ENCODE measurements at places on chromosomes 6 and 20.
A peak's percentile ranks its signal among the peaks of the same experiment; 100 is the strongest.

GRCh38 chr6:4134841-4135664 lies at the start of gene ECI2:
Gene ECI2 (minus strand): TSS chr6:4135575. CDS start chr6:4135560, 15 bp downstream.
- DNase-seq = peak; percentile 47

- no peak for DNase-seq
Measured at GRCh38 chr6:97443408-97444080, 160.5 kb upstream of the MMS22L start.

DNA sequence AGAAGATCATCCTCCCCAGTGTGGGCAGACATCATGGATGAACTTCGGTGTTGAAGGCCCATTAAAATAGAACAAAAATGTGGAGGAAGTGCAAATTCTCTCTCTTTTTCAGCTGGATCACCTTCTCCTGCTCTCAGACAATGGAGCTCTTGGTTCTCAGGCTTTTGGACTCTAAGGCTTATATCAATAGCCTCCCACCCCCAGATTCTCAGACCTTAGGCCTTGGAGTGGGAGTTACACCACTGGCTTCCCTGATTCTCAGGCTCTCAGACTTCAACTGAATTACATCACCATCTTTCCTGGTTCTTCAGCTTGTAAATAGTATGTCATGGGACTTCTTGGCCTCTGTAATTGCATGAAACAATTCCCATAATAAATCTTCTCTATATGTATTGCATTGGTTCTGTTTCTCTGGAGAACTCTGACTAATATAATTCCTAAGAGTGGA lies 36.6 kb downstream of the NSFL1C start:
- no peak for DNase-seq

DNA sequence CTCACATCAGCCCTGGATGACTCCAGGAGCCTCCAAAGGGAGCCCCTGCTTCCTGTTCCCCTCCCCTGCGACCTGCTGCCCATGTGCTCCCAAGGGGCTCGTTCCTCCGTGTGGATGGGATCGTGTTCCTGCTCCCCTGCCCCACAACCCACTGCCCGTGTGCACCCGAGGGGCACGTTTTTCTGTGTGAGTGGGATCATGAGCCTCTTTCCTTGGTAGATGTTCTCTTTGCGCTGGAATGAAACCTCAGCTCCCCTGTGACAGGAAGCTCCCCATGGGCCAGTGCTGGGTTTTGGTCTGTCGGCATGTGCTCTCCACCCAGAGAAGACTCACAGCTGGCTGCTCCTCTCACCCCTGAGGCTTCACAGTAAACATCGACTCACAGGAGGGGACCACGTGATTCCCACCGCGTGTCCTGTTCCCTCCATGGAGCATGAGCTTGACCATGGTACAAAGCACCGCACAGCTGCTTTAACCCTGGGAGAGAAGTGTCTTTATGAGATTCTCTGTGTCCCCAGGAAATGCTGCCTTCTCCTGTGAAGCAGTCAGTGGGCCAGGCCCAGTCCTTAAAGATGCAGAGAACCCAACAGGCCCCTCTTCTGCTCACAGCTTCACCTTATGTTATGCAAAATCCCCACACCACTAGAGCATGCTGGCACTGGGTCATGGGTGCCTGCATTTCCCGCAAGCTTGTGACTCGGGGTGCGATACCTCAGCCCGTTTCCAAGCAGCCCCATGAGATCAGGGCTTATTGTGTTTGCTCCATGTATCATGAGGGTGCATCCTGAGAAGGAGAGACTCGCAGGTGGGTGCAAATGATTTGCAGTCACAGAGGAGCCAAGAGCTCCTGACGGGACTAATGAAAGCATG lies 215.1 kb downstream of the ERMARD start:
- no peak for DNase-seq

GRCh38 chr6:157946865-157947532 lies 34.7 kb upstream of the SYNJ2 start:
- DNase-seq = no peak

DNA sequence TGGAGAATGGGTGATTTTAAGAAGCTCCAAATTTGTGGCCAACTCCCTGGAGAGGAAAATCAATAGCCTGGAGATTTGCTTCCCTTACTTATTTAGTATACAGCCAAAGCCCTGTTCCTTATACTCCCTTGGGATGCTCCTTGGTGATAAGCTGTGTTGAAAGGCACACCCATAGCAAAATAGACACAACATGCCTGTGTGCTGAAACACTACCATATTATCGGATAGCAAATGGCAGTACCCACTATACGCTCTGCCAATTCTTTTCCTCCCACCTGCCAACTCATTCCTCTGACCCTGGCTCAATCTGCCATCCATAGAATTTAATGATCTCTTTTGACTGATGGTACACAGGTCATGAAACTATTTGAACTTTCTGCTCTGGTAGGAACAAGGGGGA lies 98.2 kb downstream of the CLIC5 start:
- no peak for DNase-seq

DNA sequence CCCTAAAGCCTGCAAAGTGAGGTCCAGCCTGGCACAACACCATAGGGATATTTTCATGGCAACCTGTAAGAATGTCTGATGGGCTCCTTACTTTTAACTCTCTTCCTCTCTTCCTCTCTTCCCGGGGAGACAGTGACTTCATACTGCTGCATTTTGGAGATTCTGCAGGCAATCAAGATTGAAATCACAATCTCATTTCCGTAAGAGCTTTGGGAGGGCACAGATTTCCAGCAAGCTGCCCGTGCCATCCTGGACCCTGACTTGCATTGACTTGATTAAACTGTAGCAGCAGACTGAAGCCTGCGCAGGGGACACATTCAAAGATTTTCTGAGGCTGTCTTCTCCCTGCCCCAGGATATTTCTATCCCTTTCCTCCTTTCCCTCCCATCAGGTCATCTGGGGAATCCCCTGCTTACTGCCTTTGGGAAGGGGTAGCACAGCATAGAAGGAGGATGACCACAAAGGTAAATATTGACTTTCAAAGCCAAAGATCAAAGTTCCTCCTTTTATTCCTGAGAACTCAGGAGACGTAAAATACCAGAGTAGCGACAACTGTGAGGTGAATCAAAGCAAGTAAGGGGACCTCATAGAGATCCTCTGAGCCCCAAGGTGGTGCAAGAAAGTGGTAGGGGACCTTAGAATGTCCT lies 504.0 kb upstream of the ARID1B start:
- no peak for DNase-seq

DNA sequence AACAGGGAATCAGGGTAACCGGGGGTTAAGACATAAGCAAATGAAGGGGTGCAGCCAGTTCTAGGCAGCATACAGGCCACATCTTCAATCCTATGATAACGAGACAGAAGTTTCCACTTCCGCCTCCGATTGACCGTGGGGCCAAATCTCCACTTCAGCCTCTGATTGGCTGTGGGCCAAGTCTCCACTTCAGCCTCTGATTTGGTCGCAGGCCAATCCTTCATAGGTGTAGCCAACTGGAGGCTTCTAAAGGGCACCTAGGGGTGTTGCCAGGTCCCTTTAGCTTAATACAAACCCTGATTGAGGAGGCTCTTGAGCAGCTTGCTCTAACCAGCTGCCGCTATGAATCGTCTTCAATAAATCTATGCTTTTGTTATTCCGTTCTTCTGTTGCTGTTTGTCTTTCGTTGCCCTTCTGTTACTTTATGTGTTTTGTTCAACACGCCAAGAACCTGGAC lies 2.1 kb upstream of the ERGIC3 start:
- peak; percentile 7 for DNase-seq

DNA sequence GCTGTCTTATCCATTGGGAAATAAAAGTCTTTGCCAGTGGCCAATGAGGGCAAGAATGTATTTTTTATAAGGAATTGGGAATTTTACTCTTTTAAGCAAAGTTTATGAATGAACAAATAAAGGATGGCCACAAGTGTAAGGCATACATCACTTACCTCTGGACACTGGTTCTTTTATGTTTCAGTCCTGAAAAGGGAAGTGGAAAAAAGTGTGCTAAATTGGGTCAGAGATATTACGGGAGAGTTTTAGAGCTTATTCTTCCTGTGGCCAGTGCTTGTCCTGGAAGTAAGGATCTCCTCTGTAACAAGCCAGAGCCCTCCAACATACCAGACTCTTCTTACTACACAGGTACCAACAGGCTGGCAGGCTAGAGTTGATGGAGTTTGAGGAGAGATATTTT lies 22.5 kb upstream of the RIPK1 start:
- DNase-seq = no peak

DNA sequence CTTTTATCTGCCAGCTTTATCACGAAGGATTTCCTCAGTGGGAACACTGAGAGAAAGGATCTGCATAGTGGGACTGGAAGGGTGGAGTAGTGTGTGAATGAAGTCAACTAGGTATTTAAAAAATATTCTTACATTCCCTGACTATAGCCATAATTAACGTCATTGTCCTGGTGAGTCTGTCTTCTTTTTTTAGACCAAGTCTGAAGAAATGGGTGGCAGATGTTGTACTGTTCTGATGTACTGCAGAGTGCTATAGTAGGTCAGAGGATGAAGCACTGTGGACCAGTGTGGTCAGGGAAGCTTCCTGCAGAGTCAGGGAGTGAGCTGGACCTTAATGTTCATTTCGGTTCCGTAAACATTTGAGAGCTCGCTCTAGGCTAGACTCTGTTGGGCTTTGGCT lies 11.9 kb downstream of the TULP4 start:
- DNase-seq = no peak

- DNase-seq = no peak
Measured at GRCh38 chr6:79872303-79872702, 75.0 kb downstream of the ELOVL4 start.

GRCh38 chr20:31785089-31785488 lies 34.1 kb upstream of the MYLK2 start:
- DNase-seq = no peak

DNA sequence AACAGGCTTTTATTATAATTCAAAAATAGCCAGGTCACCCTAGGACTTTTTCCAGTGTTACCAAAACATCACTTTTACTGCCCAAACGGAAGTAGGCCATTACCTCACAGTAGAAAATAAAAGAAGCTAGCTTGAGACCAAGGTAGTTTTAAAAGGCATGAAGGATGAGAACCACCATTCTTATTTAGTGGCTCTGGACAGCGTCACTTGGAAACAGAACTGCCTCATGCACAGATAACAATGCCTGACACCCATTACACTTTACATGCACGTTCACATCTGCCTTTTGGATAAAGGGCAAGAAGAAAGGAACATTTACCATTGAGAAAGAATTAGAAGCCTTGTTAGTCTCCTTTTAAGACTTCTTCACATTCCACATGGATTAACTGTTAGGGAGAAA lies 1.9 kb upstream of the PAQR8 start:
- no peak for DNase-seq

DNA sequence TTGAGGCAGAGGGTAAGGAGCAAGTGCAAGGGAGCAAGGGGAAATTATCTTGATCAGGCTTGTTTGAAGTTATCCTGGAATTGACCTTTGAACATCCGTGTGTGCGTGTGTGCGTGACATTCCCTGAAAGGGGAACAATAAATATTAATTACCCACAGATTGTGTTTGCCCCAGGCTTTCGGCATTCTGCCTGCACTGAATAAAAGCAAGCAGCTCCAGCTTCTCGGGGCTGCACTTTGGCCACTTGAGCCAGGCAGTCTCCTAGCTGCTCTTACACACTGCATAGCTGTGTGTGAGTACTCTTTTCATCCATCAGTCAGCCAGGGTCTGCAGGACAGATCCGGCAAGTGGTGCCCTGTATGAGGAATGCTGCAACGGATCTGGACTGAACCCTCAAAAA lies 107.7 kb upstream of the BTN3A2 start:
- no peak for DNase-seq

DNA sequence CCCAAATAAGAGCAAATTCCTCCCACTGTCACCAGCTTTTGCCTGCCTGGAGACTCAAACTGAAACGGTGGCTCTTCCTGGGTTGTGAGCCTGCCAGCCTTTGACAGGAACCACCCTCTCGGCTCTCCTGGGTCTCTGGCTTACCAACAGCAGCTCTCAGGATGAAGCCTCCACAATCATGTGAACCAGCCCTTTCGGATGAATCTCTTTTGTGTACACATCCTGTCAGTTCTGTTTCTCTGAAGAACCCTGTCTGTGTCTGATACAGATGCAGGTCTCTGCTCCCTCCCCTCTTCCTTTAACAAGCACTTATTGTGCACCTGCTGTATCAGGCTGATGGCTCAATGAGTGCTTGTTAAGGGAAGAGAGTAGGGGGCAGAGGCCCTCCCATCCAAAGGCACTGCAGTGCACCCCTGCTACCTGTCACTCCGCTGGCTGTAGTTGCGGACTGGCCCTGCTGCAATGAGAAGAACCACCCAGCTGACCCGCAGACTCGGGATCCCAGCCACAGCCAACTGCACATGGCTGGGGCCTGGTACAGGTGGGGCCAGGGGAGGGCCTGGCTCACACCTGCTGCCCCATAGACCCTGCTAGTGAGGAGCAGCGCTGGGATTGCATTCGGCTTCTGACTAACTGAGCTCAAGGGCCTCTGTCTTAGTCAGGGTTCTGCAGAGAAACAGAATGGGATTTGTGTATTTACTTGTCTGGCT lies 120.1 kb upstream of the PMEPA1 start:
- no peak for DNase-seq

- DNase-seq = no peak
Measured at GRCh38 chr6:124963416-124963785, 1.2 kb downstream of the RNF217 start.

DNA sequence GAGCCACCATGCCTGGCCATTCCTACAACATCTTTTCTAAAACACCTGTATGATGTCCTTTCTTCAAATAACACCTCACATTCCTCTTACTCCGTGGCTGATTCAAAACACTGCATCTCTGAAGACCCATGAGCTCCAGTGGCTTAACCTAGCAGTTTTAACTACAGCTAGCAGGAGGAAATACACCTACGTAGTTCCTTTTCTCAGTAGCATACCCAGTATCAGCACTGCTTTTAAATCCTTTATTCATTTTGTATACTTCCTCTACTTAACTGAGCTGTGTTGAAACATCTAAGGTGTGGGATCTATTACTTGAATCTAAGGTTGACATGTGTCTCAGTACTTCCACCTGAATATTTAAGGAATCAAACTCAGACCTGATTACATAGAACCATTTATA lies 113.6 kb upstream of the CCDC28A start:
- DNase-seq = no peak

DNA sequence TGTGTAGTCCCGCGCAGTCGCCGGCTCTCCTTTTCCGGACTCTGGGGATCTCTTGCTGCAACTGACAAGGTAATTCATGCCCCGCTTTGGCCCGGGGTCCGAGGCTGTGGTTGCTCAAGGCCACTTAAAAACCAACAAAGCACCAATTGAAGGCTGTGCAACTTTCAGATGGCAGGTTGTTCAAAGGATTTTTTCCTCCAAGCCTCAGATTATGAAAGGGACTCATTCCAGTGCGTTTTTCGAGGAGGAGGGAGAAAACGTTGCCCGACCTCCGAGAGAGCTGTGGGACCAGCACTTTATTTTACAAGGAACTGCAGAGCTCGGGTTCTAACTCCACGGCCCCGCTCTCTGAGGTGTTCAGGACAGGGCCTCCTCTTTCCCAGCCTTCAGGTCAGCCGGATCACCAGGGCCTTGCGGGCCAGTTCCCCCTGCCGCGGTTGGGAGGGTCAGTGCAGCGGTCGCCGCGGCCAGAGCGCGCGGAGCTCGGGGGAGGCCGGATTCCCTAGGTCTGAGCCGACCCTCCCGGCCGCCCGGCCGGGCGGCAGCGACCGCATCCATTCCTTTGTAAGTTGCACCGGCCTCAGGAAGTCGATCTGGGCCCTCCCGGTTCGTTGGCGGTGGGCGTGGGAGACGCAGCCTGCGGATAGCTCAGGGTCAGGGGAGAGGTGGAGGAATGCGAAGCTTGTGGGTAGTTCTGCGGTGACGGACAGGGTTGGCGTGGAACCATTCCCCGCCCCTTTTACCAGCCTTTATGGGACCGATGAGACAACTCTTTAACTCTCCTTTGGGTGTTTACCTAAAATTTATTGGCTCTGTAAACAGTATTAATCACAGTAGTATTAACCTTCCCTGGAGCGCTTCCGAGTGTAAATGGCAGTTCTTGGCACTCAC lies 1.6 kb downstream of the UTRN start:
- DNase-seq = no peak

Data from stimulated activated CD4-positive, alpha-beta T cell treated with anti-CD3 and anti-CD28 coated beads, Interleukin-12 subunit alpha, Interleukin-12 subunit beta, amount 100 ng/mL, for 48 hours (primary cell).